ENCODE measurements at places on chromosomes 3 and 15.

DNA sequence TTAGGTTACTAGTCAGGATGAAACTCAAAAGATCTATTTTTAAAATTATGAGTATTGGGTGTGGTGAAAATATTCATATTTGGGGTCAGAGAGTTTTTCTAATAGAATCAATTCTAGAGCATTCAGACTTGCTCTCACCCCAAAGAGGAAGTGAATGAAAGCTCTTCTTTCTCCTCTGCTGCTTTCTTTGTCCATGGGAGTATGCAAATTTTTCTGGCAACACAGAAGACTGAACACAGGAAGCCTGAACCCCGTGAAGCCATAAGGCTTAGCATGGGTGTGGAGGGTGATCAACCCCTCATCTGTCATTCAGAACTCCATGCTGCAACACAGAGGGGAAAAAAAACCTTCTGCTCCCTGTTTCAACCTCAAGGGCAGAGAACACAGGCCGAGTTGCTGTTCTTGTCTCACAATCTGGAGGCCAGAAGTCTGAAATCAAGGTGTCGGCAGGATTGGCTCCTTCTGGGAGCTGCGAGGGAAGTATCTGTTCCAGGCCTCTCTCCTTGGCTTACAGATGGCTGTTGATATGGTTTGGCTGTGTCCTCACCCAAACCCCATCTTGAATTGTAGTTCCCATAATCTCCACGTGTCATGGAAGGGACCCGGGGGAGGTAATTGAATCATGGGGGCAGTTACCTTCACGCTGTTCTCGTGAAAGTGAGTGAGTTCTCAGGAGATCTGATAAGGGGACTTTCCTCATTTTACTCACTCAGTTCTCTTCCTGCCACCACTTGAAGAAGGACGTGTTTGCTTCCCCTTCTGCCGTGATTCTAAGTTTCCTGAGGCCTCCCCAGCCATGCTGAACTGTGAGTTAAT is 33.7 kb upstream of the CD47 start:
- no peak for DNase-seq

DNA sequence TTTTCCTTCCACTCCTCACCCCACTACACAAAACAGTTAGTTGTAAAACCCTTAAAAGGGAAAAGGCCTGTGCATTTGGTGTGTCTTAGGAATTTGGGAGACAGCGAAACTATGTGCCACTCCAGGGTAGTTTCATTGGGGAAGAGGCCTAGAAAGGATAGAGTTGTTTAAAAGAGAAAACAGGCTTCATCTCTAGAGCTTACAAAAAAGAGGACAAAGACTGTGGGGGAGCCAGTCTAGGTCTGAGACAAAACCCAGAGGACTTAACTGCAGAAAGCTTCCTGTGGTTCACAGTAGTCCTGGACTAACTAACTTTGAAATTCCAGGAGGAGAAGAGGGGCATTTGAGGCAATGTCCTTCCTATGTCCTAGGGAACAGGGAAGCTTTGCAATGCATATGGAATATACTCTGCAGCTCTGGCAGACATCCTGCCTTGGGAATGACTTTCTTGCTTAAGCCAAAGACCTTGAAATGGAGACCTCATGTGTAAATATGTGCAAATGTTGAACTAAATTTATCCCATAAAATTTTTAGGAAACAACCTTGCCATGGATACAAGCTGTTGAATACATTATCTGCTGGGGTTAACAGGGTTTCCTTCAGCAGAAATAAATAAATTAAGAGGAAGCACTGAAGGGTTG is 159.4 kb downstream of the LSAMP start:
- no peak for DNase-seq

- DNase-seq, result no peak
These were observed 167.2 kb downstream of the POLR2M start for GRCh38 chr15:57873564-57874209.

GRCh38 chr3:18024715-18025114 is 282.3 kb upstream of the TBC1D5 start:
- DNase-seq, result no peak

DNA sequence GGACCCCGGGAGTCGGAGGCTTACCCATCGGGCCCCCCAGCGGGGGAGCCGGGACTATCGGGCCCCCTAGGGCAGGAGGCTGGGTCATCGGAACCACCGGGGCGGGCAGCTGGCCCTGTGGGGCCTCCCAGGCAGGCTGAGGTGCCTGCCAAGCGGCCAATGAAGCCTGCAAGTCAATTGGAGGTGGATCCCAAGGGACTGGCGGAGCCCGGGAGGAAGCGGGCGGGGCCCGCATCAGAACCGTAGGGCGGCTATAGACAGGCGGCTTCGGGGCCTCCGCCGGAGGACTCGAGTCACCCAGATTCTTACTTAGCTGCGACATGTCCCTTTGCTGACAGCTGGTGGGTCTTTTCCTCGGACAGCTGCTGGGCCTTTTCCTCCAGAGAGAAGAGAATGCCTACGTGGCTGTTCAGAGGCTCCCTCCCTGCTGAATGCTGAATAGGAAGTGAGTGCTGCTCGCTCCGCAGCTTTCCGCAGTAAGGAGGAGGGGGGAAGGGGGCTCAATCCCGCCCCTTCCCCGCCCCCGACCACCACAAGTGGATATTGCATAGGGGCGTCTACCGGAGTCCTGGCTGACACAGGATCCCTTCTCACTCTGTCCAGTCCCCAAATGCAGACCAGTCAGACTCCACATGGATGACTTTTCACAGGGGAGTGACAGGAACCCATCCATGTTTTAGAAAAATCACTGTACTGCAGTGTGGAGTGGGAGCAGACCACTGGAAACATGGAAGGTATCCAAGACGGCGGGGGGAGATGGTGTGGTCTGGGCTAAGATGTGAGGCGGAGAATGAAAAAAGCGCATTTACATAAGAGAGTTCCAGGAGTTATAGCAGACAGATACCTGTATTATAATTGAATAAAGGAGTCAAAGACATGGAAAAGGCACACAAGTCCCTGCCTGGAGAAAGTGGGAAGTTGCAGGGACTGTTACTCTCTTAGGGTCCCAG is at the start of gene MAGEL2:
MAGEL2 (minus strand) TSS at position 447 of the 950 bp plus-strand sequence; CDS start at position 322, 125 bp downstream.
- no peak for DNase-seq

DNA sequence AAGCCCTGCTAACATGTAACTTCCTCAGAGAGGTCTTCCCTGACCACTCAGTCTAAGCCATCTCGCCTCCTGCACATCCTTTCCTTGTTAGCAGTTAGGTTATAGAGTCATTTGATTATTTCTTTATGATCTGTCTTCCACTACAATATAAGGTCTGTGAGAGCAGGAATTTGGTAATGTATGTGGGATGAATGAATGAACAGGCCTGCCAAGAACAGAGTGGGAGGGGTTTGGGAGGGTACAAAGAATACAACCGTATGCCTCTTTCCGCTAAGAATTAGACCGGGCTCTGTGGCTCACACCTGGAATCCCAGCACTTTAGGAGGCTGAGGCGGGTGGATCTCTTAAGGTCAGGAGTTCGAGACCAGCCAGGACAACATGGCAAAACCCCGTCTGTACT is 32.4 kb upstream of the MYO1E start:
- DNase-seq, result no peak

GRCh38 chr3:105956306-105956705 is 87.5 kb upstream of the CBLB start:
- DNase-seq, result no peak

DNA sequence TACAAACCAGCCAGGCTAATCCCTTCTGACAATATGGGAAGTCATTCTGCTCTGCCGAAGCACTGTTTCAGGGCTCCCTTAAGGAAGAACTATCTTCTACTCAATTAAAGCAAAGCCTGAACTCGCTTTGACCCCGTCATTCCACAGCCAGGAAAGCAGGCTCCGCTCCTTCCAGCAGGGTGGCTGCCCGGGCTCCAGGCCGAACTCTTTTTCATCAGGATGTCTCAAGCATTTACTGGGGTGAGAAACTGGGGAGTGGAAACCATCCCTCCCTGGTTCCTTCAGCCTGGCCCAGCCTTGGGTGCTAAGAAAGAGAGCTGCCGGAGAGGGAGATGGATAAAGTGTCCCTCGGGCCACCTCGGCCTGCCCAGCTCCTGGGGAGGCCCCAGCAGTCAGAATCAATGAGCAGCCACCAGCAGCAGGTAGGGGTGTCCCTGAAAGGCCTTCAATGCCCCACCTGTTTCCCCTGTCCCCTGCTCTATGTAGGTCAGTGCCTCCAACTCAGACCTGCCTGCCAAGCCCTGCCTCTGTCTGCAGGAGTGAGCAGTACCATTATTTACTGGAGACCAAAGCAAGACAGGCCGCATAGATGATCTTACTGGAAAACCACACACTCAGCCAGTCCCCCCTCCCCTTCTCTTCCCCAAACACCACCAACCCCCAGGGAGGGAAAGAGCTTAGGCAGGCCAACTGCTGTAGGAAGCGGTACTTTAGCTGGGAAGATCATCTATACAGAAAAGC is 225.6 kb upstream of the TLE3 start:
- DNase-seq, result no peak

- DNase-seq, result no peak
These were observed 106.7 kb downstream of the ZNF621 start for GRCh38 chr3:40631341-40631995.

DNA sequence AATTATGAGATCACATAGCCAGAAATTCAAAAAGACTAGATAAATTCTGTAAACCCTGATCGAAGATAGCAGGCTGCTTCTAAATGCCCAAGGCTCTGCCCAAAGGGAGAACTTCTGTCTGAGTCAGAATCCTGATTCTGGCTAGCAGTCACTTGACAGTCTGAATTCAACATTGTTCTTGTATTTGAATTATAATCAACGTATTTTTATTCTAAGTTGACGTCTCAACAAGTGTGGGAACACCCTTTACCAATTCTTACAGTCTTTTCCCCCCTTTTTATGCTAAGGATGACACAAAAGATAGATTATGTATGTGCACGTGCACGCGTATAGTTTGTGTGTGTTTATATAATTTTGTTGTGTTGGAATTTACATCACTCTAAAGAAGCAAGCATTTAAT is 552.8 kb downstream of the NAALADL2 start:
- no peak for DNase-seq

DNA sequence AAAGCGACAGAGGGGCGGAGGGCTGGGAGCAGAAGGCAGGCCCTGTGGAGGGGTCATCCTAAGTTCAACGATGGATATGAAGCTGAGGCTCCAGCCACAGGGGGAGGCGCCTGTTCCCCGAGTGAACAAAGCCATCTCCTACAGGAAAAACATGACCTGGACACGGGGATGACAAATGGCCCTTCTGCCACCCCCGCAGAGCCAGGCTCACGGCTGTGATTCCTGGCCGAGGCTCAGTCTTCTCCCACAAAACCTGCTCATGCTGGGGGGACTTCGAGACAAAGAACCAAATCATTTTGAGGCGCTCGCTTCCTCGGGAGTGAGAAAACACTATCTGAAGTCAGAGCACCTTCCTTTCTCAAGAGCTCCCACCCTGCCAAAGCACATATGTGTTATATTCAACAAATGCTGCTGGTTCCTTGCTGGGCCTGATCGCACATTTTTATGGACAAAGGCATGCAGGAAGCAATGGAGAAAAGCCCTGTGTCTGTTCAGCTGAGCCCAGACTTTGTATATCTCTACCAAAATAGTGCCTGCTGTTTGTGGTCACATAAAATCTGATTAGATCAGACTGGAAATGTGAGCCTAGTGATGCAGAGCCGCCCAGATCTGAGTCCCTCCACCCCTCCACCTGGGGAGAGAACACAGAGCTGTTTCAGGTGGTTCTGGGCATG is 5.6 kb downstream of the RBP1 start:
- DNase-seq, result peak; percentile 21

- DNase-seq, result no peak
These were observed 147.2 kb downstream of the STAG1 start for GRCh38 chr3:136604961-136605360.

- DNase-seq, result no peak
These were observed 5.9 kb upstream of the NGRN start for GRCh38 chr15:90259524-90259923.

GRCh38 chr15:99086327-99086667 is 18.6 kb upstream of the SYNM start:
- DNase-seq, result no peak

GRCh38 chr3:177318559-177318958 is 121.3 kb upstream of the TBL1XR1 start:
- DNase-seq, result no peak

- no peak for DNase-seq
These were observed 270.5 kb upstream of the TBC1D5 start for GRCh38 chr3:18012933-18013332.

DNA sequence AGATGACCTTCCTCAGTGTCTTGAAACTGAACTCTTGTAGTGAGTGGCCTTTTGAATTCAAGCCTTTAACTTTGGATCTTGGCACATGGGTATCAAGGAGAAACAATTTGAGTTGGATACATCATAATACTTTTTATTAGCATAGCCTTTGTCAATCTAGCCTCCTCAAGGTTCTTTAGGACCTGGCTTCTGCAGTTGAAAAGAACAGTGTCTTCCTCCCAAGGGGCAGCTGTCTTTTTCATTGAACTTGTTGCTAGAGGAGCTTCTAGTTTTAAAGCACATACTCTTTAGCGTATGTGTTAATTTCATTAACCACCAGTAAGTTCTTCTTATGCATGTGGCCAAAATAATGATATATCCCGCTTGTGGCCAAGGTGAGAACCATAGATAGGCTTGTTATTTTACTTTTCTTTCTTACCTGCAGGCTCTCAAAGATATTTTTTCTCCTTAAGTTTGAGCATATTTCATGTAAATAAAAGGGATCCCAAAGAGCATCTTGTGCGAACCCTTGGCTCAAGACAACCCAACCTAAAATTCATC is 83.2 kb downstream of the GHSR start:
- DNase-seq, result no peak

DNA sequence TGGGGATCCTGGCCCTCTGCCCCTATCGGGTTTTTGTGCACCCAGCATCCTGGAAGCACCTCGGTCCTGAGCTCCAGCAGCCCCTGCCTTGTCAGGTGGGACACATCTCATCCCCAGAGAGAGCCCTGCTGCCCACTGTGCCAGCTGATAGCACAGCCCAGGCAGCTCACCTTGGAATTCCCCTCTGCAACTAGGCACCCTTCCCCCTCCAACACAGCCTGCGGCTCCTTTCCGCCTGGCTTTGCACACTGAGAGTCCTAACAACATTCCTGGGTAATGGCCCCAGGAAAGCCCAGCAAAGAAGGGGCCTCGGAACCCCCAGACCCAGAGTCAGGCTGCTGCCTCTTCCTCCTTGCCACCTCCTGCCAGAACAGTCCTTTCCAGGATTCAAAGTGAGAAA is 5.9 kb downstream of the HCN4 start:
- no peak for DNase-seq

DNA sequence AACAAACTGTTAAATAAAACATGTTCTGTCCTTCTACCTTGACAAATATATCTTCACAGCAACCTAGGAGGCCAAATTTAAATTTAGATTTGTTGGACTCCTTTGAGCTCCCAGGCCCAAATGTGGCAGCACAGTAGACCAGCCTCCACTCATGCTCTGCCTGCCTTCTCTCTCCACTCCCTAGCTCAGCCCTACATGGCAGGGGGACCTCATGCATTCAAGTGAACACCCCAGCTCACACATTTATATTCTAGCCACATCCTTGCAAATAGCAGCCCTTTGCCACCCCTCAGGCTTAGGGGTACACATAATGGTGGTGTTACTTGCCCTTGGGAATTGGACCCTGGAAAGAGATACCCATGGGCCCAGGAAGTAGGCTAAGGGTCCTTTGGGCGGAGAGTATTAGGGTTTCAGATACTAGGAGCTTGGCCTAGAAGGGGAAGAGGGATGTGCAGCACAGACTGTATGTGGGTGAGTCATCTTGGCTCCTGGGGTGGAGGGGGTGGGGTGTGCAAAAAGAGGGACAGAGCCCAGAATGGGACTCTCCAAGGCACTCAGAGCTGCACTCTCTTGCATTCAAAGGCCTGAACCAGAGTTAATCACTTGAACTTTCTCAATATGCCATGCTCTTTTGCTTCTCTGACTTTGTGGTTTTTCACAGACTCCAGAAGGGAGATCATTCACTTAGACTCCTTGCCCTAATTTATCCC is 268.4 kb upstream of the ROPN1 start:
- DNase-seq, result no peak

- DNase-seq, result no peak
These were observed 22.1 kb downstream of the CCDC191 start for GRCh38 chr3:114034211-114034610.
